ENCODE measurements at places on chromosomes 2 and 18.

DNA sequence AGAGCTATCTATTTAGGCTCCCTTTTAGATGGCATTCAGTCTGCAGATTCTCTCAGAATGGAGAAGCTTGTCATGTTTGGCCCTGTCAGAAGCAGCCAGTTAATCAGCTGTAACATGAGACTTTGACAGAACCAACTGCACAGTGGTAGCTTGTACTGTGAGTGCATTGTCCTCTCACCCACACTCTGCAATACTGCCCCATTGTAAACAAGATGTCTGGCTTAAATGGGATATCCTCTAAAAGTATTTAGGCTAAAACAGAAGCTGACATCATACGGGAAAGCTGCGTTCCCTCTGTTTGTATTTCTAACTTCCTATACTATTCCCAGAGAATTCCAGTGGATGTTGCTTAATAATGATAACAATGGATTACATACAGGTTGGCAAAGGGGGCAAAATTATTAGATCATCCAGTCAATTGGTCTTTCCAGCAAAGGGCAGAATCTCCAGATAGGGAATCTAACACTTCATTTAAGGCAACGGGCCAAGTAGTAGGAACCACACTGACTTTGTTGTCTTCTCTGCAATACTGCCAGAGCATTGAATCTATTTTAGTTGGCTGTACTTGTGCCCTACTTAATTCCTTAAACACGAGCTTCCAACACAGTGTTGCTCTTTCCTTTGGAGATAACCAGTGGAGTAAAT, 15.4 kb upstream of the STAT4 start:
- DNase-seq, result no peak

GRCh38 chr2:144529841-144530240, 9.9 kb upstream of the ZEB2 start:
- DNase-seq, result no peak

DNA sequence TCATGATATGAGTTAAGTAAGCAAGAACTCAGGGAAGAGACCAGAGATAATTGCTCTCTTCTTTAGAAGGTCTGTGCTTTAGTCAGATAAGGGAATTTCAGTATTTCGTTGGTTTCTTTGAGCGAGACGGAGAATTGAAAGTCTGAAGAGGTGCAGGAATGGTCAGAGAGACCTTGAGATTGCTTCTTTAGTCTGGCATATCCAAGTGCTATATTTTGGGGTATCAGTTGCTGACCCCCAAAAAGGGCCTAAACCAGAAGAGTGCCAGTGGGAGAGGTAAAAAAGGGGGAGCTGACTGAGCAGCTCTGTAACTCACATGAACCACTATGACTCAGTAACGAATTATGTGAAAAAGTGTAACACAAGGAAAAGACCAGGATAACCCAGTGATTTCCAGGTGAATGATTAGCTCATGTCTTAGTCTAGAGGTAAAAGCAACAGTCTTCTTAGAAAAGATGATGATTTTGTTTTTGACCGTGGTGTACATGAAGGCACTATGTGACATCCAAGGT, 932.9 kb downstream of the TDRD15 start:
- no peak for DNase-seq

DNA sequence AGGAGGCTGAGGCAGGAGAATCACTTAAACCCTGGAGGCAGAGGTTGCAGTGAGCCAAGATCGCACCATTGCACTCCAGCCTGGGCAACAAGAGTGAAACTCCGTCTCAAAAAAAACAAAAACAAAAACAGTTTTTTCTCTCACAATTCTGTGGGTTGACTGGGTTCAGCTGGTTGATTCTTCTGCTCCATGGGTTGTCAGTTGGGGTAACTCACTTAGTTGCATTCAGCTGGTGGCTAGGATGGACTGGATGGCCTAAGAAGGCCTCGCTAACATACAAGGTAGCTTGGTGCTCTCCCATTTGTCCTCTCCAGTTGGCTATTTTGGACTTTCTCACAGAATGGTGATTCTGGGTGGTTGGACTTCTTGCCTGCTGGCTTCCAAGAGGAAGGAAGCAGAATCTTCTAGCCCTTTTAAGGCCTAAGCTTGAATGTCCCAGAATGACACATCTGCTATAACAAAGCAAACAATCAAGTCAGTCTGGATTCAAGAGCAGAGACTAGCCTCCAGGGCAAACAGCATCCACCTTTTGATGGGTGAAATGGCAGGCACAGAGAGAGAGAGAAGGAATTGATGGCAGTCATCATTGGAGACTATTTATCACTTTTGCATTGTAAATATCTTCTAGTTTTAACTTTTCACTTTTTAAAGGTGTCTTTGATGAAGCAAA, 17.9 kb downstream of the LAMA3 start:
- DNase-seq, result no peak

GRCh38 chr18:48910972-48911545, 39.7 kb downstream of the SMAD7 start:
- no peak for DNase-seq

DNA sequence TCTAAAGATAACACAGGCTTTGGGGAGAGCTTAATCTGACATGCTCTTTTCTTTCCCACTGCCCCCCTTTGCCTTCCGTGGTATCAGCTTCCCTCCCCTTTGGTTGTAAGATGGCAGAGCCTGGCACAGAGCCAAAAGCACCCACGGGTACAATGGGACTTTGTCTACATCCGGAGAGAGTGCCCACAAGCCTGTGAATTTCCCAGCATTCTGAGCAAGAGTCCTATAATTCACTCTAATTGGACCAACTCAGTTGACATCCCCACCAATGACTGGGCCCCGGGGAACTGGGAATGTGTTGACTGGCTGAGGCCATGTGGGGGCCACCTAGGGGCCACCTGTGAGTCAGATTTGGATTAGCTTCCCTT, 20.1 kb upstream of the C2orf72 start:
- DNase-seq, result no peak

DNA sequence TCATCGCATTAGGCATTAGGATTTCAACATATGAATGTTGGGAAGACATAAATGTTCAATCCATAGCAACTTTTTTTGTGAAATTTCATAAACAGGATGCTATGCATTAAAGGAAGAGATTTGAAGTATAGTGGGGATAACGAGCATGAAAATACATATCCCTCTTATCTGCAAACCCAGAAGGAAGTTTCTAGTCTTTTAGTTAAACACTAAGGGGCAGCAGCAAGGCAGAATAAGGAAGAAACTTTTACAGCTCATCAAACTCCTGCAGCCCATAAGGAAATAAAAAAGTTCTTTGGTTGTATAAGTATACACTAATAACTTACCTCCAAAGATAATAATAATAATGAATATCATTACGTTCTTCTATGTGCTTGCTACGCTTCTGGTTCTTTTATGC, 81.5 kb downstream of the CD226 start:
- no peak for DNase-seq

Data from esophagus squamous epithelium (tissue), 5 donors.